ENCODE measurements at places on chromosomes 13 and 19.

- DNase-seq = peak; percentile 85
Measured at GRCh38 chr13:93226623-93227279, at the start of gene GPC6. Gene GPC6, plus strand, starts transcription at chr13:93226807.

GRCh38 chr13:42064259-42064658, 15.8 kb downstream of the DGKH start:
- DNase-seq = peak; percentile 44

- no peak for DNase-seq
Measured at GRCh38 chr19:52141203-52141602, 1.5 kb upstream of the ZNF616 start.

DNA sequence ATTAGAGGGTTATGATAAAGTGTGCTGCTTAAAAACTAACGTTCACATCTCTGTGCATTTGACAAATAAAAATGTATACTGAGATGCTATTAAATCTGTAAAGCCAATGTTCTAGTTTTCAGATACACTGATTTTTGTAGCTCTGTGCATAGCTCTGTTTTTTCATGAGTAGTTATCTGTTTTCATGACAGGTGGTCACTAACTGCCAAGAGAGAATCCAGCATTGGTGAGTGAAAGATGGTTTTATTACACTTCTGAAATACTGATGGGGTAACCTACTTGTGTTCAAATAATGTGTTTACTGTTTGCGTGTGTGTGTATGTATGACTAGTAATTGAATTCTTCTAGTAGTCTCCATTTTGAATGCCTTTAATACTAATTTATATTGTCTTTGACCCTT, 29.0 kb downstream of the URI1 start:
- DNase-seq = no peak

DNA sequence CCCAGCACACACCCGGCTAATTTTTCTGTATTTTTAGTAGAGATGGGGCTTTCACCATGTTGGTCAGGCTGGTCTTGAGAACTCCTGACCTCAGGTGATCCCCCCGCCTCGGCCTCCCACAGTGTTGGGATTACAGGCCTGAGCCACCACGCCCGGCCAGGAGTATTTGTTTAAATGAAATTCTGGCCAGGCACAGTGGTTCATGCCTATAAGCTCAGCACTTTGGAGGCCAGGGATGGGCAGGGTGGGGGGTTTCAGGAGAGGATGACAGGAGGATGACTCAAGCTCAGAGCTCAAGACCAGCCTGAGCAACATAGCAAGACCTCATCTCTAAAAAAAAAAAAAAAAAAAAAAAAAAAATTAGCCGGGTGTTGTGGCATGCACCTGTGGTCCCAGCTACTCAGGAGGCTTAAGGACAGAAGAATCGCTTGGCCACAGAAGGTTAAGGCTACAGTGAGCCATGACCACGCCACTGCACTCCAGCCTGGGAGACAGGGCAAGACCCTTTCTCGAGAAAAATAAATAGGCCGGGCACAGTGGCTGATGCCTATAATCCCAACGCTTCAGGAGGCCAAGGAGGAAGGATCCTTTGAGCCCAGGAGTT, 8.2 kb upstream of the DHDH start:
- peak; percentile 83 for DNase-seq

DNA sequence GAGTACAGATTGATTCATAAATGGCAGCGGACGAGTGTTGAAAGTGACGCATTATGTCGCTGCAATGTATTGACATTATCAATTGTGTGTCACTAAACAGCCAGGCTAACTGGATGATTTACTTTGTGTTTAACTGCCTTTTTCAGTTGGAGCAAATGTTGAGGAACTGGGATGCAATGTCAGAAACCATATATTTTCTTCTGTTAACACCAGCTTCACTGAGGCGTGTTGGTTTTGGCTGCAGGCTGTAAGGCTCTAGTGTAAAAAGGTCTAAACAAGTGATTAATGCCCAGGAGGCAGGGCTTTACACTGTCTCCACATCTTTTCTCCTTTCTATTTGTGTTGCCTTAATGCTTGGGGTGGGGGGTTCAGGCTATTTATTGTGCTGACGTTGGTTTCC, 80.1 kb downstream of the GGACT start:
- DNase-seq = no peak

- no peak for DNase-seq
Measured at GRCh38 chr19:3606174-3606689, 443 bp downstream of the TBXA2R start.

DNA sequence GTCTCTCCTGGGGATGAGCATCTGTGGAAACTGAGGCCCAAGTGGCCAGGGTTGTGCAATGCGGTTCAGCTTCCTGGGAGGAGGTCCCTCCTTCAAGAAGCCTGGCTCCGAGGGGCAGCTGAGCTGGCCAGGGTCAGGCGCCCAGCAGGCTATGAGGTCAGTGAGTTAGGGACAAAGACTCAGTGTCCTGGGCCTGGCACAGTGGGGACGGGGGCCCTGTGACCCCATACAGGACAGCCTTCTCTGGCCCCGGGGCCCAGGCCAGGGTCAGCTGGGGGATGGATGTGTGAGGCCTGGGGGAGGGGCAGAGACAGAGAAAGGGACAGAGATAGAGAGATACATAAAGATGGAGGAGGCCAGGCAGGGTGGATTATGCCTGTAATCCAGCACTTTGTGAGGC, 3.0 kb upstream of the IL12RB1 start:
- DNase-seq = no peak

DNA sequence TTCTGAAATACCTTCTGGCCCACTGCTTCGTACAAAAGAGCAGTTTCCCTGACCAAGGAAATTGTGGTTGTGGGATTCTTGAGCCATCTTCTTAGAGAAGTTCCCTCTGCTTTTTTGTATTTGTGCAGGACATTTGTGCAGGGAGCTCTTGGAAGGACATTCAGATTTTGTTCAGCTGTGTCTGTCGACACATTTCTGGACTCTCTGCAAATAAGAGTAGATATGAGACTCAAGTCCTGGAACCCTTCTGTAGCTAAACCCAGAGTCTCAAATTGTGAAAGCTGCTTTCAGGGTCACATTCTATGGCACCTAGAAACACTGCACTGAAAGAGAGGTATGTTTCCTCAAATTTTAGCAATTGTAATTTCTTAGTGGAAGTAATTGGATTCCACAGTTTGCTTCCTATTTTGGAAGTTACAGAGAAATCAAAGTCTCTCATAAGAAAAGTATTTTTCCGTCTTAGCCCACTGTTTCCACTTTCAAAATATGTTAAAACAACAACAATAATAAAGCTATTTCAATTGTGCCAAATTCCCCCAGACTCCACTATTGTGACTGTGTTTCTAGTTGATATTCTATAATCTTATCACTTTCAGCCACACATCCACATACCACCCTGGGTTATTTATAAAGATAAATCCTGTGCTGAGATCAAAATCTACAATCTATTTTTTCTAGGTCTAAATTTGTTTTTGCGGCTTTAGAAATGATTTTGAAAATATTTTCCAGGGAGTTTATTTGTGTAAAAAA, 224.0 kb downstream of the COG6 start:
- DNase-seq = no peak

GRCh38 chr19:28130066-28130511, 1082.9 kb downstream of the UQCRFS1 start:
- DNase-seq = no peak

DNA sequence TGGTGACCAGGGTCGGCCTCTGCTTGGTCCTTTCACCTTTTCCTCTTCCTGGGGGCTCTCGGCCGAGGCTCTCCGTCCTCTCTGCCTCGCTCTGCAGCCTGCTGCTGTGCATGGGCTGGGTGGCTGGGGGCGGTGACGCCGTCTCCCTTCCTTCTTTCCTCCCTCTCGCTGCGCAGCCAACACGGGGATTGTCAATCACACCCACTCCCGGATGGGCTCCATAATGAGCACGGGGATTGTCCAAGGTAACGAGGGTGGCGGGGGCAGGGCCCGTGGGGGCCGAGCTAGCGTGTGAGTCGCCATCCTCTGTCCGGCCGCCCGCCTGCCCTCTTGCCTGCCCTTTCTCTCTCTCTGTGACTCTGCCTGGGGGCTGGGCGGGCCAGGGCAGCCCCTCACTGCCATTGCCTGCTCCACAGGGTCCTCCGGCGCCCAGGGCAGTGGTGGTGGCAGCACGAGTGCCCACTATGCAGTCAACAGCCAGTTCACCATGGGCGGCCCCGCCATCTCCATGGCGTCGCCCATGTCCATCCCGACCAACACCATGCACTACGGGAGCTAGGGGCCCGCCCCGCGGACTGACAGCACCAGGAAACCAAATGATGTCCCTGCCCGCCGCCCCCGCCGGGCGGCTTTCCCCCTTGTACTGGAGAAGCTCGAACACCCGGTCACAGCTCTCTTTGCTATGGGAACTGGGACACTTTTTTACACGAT, 7.1 kb downstream of the YIPF2 start:
- no peak for DNase-seq

- DNase-seq = no peak
Measured at GRCh38 chr13:77113496-77113895, 86.5 kb upstream of the FBXL3 start.

GRCh38 chr13:20462921-20463320, 62.7 kb downstream of the CRYL1 start:
- no peak for DNase-seq

GRCh38 chr13:23042181-23042580, 138.6 kb upstream of the SGCG start:
- DNase-seq = no peak

GRCh38 chr13:43301346-43301969, 278.1 kb downstream of the DNAJC15 start:
- DNase-seq = no peak

DNA sequence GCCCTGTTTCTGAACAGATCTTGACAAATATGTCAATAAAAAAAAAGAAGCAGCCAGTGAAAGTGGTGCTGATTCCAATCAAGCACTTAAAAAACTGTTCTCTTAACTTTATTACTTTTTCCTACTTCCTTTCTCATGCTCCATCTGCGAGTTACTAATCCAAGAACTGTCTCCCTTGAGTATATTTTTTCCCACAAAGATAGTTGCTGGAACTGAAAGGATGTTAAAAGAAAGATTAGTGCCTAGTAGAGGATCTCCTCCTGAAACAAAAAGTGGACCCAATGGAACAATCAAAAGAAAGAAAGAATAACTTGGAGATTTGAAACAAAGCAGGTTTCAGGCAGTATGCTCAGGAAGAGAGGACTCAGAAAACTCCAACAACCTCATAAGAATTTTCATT, 1034.8 kb downstream of the PCDH17 start:
- DNase-seq = no peak

- no peak for DNase-seq
Measured at GRCh38 chr19:29004796-29005195, 208.2 kb downstream of the UQCRFS1 start.

Measured in NCI-H226 (cell line).